ENCODE measurements at places on chromosomes 1 and 21.
A peak's percentile ranks its signal among the peaks of the same experiment; 100 is the strongest.

GRCh38 chr1:228794173-228794572 is 58.9 kb downstream of the RHOU start:
- peak; percentile 21 for DNase-seq

DNA sequence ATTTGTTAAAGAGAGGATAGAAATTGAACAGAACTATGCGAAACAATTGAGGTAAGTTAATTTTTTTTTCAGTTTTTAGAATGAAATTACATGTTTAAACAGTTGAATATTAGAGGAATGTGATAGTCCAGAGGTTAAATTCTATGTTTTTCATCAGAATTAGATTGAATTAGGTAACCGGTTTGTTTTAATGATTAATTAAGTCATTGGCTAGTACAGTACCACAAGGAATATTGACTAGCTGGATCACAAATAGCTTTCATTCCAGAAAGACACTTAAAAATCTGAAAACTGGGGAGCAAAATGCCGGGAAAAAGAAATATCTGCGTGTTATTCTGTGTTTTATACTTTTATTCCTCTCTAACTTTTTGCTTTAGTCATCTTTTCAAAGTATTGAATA is 51.6 kb downstream of the FNBP1L start:
- DNase-seq: no peak

- DNase-seq: no peak
Measured at GRCh38 chr1:98896711-98897445, 107.8 kb downstream of the PLPPR5 start.

DNA sequence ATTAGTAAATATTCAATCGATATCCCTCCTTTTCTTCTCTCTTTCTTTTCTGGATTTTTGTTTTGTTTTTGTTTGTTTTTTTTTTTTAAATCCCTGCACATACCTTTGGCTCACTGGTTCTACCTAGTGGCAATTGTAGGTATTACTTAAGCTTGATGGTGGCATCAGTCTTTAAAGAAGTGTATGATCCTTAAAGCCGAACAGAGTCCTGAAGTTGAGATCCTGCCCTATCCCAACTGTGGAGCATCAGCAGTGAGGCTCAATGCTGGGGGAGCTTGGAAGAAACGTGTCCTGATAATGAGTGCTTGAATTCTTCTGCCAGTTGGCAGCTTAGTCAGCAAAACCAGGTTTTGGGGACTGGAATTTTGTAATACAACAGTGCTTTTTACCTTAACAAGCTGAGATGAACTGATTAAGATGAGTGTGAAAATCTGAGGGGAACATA is 60.8 kb downstream of the FASLG start:
- no peak for DNase-seq

DNA sequence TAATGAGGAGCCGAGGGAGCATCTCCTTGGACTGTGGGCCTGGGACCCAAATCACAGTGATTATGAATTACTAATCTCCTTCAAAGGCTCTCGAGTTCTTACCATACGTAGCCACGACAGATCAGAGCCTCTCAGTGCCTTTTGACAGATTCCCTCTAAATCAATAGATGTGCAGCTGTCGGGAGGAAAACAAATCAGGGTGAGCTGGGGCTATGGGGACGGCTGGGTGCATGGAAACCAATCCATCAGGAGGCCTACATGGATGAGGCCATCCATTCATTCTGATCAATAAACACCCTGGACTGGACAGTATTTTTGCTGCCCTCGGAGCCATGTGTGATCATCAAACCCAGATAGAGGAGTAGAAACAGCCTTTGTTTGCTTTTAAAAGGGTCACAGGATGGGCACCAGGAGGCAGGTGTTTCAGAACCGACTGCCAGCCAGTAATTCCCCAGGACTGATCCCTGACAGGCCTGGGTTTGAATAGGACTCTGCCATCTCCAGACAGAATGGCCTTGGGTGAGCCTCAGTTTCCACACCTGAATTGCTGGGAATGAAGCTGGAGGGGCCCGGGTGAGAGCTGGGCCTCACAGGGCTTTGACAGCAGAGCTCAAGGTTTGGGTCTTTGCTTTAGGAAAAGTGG is 532.8 kb downstream of the MATN1 start:
- DNase-seq: no peak

DNA sequence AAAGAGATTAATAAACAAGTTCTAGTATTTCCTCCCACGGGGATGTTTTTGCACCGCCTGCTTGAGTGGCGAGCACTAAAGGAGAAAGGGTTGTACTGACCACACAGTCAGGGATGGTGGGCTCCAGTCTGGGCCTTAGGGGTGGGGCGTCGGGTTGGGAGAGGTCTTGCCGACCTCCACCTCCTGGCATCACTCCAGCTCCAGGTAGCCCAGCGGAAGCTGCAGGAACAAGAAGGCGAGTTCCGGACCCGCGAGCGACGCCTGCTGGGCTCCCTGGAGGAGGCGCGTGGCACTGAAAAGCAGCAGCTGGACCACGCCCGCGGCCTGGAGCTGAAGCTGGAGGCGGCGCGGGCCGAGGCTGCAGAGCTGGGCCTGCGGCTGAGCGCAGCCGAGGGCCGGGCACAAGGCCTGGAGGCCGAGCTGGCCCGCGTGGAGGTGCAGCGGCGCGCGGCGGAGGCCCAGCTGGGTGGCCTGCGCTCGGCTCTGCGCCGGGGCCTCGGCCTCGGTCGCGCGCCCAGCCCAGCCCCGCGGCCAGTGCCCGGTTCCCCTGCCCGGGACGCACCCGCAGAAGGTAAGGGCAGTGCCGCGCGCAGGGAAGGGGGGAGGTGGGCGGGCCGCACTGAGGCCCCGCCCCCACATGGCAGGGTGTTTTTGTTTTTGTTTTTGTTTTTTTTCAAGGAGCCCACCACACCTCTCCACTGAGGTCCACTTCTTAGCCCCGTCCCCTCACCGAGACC is 19.7 kb downstream of the MFAP2 start:
- DNase-seq: peak; percentile 84

DNA sequence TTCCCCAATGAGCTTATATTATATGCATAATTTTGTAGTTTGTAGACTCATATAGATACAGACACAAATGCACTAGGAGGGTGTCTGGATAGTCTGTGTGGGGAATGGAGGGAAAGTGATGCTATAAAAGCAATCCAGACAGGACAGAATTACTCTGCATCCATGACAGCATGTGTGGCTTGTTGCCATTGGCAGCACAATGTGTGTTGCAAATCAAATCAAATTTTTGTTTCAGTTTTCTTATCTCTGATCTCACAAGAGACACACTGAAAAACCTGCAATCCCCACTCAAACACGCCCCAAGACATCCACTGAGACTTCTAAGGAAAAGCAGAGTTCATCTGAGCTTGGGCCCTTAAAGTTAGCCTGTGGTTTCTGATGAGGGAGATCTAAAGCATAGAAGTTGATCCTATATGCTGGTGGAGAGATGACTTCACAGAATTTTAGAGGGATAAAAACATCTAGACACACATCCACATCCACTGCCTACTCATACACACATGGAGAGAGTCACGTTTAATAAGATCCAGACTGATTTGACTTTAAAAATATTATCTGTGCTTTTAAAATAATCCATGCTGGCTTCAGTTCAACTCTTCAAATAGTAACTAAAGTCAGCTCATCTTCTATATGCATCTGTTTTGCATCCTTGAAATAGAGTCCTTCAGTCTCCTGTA is 313.0 kb upstream of the PLXNA2 start:
- DNase-seq: no peak

- DNase-seq: no peak
Measured at GRCh38 chr1:91929250-91929649, 20.0 kb upstream of the BRDT start.

GRCh38 chr21:41706263-41706639 is 60.6 kb downstream of the RIPK4 start:
- no peak for DNase-seq

DNA sequence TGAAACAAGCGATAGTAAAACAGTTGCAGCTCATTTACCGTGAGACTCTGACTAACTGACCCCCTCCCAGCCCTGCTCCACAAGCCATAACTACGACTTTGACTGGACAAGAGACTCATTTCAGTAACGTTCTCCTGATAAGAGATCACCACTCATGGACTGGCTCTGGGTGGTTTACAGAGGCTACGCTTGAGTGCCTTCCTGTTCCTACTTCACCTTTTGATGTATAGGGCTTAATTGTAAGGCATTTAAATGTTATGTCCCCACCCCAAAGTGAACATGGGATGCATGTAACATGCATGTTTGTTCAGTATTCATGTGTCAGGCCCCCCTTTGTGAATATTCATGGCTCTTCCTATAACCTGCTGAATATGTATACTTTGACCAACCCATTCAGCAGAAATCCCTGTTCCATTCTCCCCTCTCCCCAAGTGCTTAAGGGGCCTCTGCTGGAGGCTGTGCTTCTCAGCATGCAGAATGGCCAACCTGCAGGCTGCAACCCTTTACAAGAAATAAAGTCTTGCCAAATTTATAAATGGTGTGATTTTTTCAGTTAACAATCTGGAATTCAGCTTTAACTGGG is 50.7 kb upstream of the SPOCD1 start:
- no peak for DNase-seq

- DNase-seq: no peak
Measured at GRCh38 chr1:181014477-181015250, 8.0 kb downstream of the STX6 start.

- DNase-seq: peak; percentile 20
Measured at GRCh38 chr1:101506541-101507164, 269.8 kb downstream of the S1PR1 start.

DNA sequence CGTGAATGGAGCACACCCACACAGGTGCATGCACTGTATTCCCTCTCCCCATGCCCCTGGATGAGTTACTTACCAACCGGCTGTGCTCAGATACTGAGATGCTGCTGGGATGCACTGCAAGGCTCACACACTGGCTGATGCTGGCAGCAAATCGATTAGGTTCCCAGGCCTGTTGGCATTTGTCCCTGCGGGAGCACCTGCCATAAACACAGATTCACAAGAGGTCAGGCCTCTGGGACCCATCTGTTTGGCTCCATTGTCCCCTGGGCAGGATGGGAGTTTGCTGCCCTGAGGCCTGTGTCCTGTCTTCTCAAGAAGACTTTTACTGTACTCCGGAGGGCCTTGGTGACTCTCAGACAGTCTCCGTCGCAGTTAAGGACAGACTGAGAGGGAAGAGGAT is 145.4 kb downstream of the PLXNA2 start:
- no peak for DNase-seq

- no peak for DNase-seq
Measured at GRCh38 chr1:227390525-227390924, 72.2 kb upstream of the CDC42BPA start.

DNA sequence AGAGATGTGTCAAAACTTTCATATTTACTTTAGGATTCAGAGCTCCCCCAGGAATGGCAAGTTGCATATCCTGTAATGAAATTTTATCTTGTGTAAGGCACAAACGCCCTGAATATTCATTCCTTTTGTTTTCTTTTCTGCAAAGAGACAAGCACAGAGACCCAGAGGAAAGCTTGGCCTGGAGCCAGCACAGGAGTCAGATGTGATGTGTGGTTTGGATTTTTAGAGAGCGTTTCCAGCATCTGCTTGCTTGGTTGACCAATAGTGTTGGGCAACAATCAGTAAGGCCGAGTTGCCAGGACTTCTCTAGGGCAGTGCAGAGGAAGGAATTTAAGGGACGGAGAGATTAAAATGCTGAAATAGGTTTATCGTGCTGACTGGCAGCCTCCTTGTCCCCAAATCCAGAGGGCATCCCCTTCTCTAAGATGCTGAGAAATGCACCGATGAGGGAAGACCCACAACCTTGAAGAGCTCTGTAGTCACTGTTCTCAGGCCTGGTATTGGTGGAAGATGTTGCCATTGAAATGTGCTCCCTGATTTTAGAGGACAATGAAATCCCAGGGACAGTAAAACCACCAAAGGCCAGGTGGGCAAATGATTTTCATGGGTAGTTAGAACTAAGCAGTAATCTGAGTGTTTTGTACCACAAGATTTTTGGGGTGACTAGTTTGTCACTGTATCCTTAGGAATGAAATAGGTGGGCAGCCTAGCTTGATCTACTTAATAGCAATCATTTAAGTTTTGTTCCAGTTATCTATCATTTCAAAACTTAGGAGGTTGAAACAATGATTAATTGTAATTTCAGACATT is 37.9 kb upstream of the RHOU start:
- no peak for DNase-seq

DNA sequence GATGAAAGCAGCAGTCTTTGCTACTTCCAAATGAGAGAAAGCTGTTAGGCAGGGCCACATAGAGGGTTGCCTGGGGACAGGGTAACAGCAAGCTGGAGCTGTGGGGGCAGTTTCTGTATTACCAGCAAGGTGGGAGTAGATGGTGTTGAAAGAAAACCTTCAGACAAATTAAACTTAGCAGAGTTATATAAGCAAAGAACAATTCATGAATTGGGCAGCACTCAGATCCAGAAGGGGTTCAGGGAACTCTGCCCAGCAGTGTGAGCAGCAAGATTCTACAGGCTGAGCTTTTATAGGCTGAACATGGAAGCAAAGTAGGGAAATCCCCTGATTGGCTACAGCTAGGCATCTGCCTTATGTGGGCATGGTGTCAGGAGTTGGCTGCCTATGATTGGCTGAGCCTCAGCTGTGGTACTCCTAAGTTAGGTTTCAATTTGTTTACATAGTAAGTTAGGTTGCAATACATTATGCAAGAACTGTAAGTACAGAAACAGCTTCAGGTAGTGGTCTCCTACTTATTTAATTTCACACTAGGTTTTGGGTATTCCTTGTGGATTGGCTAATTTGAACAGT is 64.1 kb upstream of the TMPRSS2 start:
- no peak for DNase-seq

GRCh38 chr1:109441069-109441468 is 14.8 kb upstream of the PSMA5 start:
- DNase-seq: no peak

- no peak for DNase-seq
Measured at GRCh38 chr1:211537253-211537652, 41.7 kb downstream of the SLC30A1 start.

DNA sequence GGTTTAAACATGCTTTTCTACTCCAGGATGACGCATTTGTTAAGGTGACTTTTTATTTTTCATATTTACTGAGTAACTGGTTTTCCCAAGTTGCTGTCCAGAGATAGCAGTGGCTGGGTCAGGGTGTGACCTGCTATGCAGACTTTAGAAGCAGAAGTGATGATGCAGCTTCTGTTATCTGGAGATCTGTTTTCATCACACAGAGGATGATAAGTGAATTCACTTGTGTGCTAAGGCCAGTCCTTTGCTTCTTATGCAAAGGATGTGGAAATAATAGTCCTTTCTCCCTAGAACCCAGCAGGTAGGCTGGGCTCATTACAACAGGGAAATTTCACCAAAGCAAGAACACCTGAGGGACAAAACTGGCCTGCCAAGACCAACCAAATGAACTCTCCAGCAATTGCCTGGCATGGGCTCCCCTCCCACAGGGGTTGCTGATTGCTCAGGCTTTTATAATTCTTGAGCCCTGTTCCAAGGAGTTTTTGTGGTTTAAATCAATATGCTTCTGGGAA is 97.8 kb upstream of the LPGAT1 start:
- DNase-seq: no peak

All from activated naive CD4-positive, alpha-beta T cell treated with Interleukin-2 at 50 U/mL for 16 hours (primary cell).